ENCODE measurements at places on chromosomes 6 and 20.

- no peak for DNase-seq
Measured at GRCh38 chr6:56335726-56336125, 88.3 kb upstream of the COL21A1 start.

DNA sequence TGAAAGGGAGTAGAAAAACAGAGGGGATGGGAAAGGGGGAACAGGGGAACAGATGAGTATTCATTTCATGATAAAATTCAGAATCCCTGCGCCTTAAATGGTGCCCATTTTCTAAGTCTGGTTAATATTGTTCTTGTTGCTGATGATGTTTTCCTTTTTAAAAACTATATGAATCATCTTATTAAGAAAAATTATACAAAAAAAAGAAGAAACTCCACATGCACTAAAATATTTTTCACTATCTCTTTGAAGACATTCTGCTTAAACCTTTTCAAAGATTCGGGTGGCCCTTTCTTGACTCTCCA lies 1.1 kb upstream of the TFAP2B start:
- no peak for DNase-seq

DNA sequence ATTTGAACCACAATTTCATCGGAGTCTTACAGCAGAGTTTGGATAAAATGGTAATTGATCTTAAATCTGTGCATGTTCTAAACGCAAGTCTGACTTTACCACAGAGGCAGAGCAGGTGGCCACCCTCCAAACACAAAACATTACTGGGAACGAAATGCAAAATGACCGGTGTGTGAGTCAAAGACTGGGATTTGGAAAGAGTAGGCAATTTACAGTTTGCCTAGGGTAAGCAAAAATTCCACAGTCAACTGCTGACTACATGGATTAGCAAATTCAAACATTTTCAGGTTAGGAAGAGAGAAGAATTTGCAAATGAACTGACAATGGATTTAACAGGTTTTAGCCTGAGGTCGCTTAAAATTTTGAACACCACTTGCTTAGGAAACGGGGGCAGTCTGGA lies 444.4 kb downstream of the HDGFL1 start:
- no peak for DNase-seq

- no peak for DNase-seq
Measured at GRCh38 chr6:142870787-142871415, 74.1 kb downstream of the HIVEP2 start.

GRCh38 chr20:51586005-51586440 lies 43.5 kb upstream of the NFATC2 start:
- no peak for DNase-seq

GRCh38 chr6:32637219-32637880 lies at the start of gene HLA-DQA1:
HLA-DQA1 (plus strand) TSS chr6:32637406; CDS start chr6:32637459, 53 bp downstream.
- DNase-seq = no peak

GRCh38 chr6:87982134-87982533 lies 65.5 kb upstream of the SPACA1 start:
- DNase-seq = no peak

GRCh38 chr6:113493991-113494390 lies 363.2 kb upstream of the MARCKS start:
- no peak for DNase-seq

GRCh38 chr20:58237318-58238132 lies 9.1 kb upstream of the ANKRD60 start:
- no peak for DNase-seq

DNA sequence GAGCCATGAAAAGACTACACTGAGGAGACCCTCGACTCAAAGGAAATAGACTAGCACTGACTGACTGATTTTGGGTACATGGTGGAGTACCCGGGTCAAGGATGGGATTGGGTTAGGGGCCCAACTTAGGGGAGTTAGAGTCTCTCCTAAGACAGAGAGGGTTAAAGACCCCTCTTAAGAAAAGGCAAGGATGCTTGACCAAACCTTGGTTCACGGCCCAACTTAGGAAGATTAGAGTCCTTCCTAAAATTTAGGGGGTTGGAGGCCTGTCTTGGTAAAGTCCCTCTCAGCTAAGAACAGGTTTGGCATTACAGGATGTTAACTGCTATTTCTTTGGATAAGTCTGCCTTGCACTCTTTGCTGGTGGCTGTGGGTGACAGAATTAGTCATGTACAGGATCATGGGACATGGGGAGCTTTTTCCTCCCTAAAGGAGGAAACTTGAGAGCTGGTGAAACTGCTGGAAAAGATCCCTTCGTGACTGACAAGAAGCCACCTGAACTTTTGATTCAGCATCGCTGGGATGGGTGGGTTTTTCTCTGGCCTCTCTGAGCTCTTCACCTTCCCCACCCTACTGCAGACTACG lies 12.3 kb upstream of the SLC22A16 start:
- DNase-seq = no peak

GRCh38 chr6:108672641-108673040 lies 111.9 kb downstream of the FOXO3 start:
- DNase-seq = no peak

DNA sequence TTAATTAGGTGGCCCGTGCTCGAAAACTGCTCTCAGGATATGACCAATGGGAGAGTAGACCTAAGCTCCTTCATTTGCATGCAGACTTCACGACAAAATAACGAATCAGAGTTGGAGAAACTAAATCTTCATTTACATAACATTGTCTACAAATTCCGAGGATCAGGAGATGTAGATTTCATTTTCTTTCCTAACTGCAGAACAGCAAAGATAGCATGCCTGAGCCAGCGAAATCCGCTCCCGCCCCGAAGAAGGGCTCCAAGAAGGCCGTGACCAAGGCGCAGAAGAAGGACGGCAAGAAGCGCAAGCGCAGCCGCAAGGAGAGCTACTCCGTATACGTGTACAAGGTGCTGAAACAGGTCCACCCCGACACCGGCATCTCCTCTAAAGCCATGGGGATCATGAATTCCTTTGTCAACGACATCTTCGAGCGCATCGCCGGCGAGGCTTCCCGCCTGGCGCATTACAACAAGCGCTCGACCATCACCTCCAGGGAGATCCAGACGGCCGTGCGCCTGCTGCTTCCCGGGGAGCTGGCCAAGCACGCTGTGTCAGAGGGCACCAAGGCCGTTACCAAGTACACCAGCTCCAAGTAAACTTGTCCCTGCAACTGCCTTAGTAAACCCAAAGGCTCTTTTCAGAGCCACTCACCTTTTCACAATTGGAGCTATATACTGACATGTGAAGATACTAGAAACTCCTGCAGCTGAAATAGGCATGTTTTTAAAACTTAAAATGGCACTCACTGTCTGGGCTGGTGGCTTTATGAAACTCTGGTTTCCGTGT lies 96.5 kb downstream of the HFE start:
- no peak for DNase-seq
